ENCODE measurements at places on chromosomes 4 and X.

- DNase-seq = no peak
Measured at GRCh38 chrX:148854306-148854705, 353.9 kb downstream of the AFF2 start.

DNA sequence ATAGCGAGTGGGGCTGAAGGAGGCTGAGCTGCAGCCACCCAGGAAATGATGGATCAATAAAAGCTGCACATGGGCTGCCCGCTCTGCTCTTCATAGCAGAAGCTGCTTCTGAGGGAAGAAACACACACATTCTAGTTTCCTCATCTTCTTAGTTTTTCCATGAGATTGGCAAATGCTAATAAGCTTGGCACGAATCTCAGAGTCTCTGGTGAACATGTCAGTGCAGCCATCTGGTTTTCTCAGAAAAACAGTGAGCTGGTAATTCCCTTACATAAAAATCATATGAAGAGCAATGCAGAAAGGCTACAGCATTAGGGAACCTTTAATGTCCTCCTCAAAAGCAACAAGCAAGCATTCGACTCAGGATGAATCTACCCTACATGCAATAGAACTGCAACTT, 69.9 kb downstream of the GATB start:
- DNase-seq = no peak

GRCh38 chrX:70175338-70175737, 1.9 kb upstream of the DGAT2L6 start:
- no peak for DNase-seq

DNA sequence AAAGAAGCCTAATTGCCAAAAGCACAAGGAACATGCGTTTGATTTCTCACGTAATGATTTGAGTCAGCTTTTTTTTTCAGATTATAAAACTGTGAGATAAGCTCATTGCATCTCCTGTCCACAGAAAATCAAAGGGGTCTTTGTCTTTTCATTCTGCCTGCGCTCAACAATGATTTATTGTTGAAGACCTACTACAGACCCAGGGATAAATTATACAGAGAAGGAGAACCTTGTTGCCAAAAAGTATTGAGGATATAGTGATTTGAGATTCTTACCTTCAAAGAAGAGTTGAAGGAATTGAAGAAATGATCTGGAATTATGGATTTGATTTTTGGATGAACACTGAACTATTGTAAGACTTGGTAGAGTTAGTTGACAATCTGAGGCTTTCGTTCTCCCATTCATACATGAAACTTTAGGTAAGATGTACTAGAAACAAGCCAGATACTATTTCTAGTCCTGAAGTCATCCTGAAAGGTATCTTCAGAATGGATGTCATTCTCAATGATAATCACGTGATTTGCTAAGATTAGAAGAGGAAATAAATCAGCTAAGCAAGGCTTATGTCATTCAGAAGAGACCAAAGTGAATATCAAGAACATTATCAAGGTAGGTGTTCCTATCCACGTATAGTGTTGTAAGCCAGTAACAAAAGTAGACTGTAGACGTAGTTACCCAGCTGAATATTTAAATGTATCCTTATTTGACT, 71.1 kb upstream of the SCOC start:
- no peak for DNase-seq

- DNase-seq = no peak
Measured at GRCh38 chr4:149294601-149295000, 521.0 kb downstream of the IQCM start.

- DNase-seq = no peak
Measured at GRCh38 chr4:26542991-26543390, 40.9 kb upstream of the TBC1D19 start.

GRCh38 chrX:49166914-49167739, 4.6 kb downstream of the MAGIX start:
- DNase-seq = peak; percentile 24

DNA sequence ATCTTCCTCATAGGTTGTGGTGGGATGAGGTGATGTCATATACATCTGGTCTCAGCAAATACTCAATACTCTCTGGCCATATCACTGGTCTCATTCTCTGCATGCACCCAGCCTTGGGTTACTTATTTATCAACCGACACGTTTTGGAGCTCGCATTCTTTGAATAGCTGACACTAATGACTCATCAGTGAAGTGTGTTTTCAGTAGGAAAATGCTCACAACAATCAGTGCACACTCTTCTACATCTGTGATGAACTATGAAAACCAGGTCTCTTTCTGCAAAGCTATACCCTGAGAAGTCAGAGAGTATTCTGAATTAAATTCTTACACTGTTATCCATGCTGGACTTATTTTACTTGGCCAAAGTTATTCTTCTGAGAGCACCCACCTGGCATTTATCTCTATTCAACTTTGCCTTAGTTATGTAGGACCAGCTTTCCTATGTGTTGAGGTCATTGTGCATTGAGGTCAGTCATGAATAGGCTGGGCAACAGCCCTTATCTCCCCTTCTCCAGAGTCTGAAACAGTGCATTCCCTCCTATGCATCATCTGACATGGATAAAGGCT, 58.7 kb upstream of the DHX15 start:
- DNase-seq = no peak

DNA sequence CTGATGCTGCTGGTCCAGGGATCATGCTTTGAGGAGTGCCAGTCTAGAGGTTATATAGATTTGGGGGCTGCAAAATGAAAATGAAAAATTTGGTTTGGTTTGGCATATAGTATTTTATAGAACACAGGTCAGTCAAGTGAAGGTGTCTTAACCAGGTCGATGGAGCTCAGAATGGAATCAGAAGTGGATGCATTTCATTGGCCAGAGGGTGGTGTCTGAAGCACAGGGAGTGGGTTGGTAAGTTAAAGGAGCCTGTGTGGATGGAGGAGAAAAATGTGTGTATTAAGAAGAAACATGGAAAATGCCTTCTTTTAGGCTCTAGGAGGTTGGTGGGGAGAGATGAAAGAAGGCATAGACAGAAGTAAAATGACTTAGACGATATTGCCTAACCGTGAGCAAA, 8.6 kb downstream of the GALNT7 start:
- DNase-seq = no peak

- DNase-seq = no peak
Measured at GRCh38 chrX:97027384-97027922, 143.7 kb downstream of the RPA4 start.

DNA sequence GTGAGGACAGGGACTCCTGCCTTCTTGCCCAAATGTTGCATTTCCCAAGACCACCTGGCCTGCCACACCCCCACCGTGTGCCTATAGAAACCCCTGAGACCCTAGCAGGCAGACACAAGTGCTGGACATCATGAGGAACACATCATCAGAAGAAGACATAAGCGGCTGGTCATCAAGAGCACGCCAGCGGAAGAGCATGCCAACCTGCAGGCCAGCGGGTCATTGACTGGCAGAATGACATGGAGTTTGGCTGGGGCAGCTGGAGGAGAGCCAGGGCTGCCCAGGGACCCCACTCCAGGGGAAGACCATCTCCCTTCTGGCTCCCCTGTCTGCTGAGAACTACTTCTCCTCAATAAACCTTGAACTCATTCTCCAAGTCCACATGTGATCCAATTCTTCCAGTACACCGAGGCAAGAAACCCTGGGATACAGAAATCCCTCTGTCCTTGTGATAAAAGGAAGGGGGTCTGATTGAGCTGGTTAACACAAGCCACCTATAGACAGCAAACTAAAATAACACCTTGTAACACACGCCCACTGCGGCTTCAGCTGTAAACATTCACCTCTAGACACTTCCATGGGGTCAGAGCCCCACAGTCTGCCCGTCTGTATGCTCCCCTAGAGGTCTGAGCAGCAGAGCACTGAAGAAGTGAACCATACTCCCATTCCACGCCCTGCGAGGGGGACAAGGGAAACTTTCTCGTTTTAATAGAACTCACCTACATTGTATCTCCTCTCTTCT, 164.8 kb upstream of the EMCN start:
- DNase-seq = no peak

DNA sequence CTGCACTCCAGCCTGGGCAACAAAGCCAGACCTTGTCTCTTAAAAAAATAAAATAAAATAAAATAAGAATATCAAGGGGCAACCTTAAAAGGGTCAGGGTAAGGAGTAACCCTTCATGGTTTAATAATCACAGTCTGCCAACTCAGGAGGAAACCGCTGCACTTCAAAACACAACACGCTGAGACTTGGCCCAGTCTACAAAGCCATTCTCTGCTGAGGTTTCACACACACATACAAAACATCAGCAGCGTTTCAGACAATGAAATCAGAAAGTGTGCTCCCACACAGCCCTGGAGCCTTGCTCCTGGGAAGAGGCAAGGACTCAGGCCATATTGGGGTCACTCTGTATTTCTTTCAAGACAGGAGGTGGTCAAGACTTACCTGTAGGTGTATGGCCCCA, 18.3 kb downstream of the SCARB2 start:
- DNase-seq = no peak

- DNase-seq = no peak
Measured at GRCh38 chr4:168794881-168795280, 215.2 kb downstream of the CBR4 start.

GRCh38 chrX:119389871-119390501, 9.2 kb upstream of the SLC25A43 start:
- no peak for DNase-seq

DNA sequence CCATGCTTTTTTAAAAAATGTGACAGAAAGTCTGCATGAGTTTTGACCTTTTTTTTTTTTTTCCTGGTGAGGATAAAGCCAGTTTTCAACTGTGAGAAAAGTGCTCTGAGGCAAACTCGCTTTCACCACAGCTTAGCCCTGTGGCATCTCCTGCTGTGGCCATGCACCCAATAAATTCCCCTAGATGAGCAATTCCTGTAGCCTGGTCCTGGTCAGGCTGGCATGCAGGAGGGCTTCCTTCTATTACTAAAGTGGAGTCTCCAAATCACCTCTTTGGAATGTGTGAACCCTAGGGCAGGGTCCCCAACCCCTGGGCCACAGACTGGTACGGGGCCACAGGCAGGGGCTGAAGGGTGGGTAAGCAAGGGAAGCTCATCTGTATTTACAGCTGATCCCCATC, 265.4 kb downstream of the RAPGEF2 start:
- no peak for DNase-seq

- no peak for DNase-seq
Measured at GRCh38 chr4:8708401-8709021, 115.9 kb downstream of the CPZ start.

- no peak for DNase-seq
Measured at GRCh38 chr4:120749445-120750151, 172.9 kb downstream of the PRDM5 start.

GRCh38 chr4:10207116-10207515, 90.5 kb upstream of the WDR1 start:
- DNase-seq = no peak

DNA sequence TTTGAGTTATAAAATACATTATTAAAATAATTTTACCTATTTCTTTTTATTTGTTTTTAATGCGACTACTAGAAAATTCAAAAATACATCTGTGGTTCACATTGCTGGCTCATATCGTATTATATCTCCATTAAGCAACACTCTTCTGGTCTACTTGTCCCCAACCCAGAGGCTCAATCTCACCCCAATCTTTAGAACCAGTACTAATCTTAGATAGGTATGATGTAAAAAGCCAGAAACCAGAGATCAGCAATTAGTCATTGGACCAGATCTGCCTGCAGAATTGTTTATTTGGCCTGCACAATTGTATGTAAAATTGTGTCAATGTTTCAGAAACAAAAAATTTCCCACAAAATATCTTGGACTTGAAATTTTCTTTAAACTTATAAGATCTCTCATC, 155.5 kb upstream of the BMP3 start:
- no peak for DNase-seq

- DNase-seq = no peak
Measured at GRCh38 chr4:146302822-146303221, 88.5 kb downstream of the REELD1 start.

- no peak for DNase-seq
Measured at GRCh38 chr4:73599182-73599581, 21.1 kb downstream of the RASSF6 start.

GRCh38 chr4:128347930-128348660, 60.5 kb upstream of the PGRMC2 start:
- no peak for DNase-seq

DNA sequence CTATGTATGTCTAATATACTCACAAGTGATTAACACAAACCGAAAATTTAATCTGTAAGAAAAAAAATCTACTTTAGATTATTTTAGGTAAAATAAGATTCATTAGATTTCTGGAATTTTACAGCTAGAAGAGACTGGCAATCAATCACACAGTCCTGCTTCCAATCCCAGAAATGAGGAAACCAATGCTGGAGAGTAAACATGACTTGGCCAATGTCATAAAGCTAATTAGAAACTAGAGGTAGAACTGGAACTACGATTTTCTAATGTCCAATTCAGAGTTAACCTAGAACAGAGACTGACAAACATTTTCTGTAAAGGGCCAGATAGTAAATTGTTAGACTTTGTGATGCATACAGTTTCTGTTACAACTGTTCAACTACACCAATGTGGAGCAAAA, 123.6 kb downstream of the CORIN start:
- DNase-seq = no peak

DNA sequence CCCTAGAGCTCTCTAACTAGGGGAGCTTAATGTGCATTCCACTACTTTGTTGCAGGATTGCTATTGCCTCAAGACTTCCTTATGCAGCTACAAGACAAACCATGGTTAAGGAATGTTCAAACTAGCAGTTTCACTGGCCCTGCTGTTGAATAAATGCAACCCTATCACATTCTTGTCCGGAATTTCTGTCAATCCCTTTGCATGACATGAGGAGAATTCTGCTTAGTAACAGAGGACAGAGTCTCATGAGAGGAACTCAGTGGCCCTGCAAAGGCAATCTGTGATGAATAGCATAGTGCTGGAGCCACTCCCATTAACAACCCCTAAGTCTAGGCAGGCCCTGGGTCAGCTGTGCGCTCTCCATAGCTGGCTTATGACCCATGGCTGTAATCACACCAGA, 30.7 kb upstream of the SGMS2 start:
- no peak for DNase-seq

DNA sequence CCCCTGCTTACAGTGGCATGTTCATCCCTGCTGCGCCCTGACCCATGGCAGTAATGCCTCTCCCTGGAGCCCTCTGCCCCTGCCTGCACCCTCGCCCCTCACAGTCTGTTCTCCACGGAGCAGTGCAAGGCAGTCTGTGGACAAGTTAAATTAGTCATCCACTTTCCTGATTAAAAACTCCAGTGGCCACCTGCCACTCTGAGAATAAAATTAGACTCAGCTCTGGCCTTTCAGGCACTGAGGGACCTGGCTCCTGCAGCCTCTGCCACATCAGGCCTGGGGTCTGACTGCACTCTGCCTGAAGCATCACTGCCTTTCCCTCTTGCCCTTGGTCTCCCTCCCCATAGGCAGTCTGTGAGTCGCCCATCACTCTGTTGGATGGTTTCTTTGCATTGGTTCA, 53.6 kb downstream of the GRK4 start:
- DNase-seq = no peak

GRCh38 chr4:180060159-180060889, 2182.9 kb upstream of the TENM3 start:
- no peak for DNase-seq

GRCh38 chr4:159206427-159206871, 103.6 kb downstream of the RAPGEF2 start:
- no peak for DNase-seq

DNA sequence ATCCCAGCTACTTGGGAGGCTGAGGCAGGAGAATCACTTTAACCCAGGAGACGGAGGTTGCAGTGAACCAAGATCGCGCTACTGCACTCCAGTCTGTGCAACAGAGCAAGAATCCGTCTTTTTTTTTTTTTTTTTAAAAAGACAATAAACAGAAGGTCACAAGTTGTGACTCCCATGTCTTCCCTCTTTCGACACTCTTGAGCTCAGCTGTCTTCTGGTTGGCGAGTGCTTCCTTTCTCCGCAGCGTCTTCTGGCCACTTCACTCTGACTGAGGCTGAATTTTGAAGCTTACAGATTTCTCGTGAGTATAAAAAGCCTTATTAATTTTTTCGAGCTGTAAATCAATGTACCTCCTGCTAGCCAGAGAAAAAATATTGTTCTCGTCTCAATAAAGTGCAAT, 124.9 kb downstream of the STOX2 start:
- no peak for DNase-seq
